IPS DF 19.7 (cell line): ENCODE measurements at places on chromosomes 16 and 17.

DNA sequence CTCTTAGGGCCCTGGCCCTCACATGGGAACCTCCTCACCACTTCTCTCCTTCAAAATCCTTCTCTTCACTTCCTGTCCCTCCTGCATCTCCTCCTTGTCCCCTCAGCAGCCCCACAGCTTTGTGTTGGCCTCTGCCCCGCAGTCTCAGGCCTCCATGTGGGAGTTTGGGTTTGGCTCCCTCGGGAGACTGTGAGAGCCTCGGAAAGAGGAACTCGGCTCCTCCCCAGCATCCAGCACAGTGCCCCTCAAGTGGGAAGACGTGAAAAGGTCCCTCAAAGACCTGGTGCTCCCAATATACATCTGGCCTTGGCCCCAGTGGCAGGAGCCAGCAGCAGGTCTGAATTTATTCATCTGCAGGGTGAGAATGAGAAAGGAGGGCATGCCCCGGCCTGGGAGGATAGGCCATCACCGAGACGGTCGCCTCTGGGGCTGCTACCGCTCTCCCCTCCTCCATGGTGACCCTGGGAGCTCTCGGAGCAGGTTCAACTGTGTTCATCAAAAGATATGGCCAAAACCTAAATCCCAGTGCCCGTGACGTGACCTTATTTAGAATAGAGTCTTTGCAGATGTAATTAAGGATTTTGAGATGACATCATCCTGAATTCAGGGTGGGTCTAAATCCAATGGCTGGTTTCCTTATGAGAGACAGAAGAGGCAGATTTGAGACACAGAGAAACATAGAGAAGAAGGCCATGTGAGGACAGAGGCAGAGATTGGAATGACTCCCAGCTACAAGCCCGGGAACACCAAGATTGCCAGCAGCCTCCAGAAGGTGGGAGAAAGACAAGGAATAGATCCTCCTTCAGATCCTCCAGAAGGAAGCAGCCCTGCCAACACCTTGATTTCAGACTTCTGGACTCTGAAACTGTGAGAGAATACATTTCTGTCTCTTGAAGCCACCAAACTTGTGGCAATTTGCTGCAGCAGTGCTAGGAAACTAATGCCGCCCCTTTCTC lies 135.1 kb downstream of the MRM1 start:
- no peak for DNase-seq

DNA sequence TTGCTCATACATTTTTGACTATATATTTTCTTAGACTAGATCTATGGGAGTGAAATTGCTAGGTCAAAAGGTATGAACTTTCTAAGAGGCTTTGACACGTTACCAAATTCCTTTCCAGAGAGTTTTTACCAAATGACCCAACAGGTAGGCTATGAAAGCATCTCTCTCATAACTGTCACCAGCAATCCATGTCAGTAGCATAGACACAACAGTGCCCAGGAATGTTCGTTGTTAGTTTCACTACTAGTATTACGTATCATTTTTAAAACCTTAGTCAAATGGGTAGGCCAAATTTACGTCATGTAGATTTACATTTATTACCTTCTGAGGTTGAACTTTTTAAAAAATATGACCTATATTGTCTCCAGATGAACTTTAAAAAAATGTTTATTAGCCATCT lies 66.8 kb downstream of the MARCHF10 start:
- DNase-seq, result no peak

DNA sequence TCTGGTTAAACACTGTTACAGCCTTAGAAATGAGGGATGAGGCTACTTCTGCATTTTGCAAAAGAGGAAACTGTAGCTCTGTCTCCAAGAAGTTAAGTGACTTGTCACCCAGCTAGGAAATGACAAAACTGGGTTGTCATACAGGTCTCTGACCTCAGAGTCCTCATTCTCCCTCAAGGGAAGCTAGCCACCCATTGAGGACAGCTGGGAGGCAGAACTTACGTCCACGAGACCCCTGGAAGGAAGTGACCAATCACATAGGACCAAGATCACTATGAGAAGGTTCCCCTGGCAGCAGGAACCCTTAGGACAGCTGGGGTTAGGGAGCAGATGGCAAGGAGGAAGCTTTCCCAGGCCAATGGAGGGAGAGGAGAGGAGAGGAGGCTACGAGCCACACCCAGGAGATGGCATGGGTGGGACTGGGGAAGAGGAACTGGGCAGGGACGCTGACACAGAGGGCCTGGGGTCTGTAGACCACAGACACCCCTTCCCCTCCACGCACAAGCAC lies 11.2 kb downstream of the METTL22 start:
- DNase-seq, result no peak

DNA sequence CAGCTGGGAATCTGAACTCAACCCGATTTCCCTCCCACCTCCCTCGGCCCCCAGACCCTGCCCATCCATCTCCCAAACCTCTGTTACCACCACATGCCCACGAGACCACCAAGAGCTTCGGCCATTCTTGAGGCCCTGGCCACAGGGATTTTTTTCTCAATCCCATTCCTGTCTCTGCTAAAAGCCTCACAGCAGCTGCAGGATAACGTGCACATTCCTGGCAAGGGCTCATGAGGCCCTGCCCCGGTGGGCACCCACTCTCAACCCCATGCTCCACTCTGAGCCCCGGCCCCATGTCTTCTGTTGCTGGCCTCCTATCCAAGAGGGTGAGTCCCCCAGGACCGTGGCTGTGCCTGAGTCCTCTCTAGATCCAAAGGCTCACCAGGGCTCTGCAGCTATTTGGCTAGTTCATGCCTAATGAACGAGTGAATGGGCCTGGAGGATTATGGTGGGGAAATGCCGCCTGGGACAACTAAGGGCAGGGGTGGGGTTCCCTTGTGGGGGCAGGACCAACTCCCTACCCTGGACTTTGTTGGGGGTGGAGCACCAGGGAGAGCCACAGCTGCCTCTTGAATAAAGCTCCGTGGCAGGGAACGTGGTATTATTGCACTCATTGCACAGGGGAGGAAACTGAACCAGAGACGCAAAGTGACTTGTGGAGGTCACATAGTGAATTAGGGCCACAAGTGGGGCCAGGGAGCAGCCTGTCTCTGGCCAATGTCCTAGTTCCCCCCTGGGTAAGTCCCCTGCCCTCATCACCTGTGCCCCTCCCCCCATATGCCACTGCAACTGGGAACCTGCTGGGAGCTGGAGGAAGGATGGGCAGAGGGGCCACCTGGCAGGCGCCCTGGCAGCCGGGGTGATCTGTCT lies 113.8 kb upstream of the SMURF2 start:
- DNase-seq, result no peak

DNA sequence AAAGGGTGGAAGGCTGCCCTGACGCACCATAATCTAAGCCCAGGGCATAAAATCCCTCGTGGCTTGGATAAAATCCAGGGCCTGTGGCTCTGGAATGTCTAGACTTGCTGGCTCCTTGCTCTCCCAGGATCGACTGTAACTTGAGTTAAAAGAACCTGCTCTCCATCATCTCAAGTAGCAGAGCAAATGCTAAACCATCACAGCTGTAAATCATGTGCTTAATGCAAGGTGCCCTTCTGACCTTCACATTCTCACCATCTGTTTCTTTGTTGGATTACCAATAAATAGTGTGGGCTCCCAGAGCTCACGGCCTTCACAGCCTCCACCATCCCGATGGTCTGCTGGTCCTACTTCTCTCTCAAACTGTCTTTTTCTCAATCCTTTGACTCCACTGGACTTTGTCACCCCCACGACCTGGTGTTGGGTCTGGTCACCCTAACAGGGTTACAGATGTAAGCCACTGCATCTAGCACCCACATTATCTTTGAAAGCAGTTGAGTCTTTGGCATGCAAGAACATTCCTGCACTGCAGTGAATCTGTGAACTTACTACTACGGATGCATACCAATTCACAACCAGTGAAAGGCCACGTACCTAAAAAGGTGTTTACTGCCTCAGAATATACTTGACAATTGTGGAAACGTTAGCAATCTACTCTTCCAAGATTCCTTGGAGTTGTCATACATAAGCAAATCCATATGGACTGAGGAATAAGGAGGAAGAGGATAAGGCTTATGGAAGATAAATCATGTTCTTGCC lies 15.3 kb downstream of the RSL1D1 start:
- DNase-seq, result no peak

DNA sequence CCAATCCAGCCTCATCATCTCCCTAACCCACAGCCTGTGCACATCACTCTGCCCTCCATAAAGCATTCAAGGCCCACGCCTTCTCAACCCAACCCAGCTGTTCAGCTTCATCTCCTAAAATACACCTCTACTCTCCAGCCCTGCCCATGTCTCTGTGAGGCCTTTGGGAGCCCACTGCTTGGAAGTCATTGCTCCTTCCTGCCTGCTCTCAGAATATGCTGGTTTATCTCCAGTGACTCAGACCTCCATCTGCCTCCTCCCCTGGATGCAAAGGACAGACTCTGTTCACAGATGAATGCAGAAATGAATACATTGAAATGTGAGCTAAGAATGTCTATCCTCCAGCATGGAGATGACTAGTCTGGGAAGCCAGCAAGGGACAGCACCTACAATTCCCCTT lies 19.0 kb downstream of the KCNG4 start:
- no peak for DNase-seq

- DNase-seq, result no peak
Observed at GRCh38 chr17:73562896-73563295, 81.3 kb downstream of the SDK2 start.

DNA sequence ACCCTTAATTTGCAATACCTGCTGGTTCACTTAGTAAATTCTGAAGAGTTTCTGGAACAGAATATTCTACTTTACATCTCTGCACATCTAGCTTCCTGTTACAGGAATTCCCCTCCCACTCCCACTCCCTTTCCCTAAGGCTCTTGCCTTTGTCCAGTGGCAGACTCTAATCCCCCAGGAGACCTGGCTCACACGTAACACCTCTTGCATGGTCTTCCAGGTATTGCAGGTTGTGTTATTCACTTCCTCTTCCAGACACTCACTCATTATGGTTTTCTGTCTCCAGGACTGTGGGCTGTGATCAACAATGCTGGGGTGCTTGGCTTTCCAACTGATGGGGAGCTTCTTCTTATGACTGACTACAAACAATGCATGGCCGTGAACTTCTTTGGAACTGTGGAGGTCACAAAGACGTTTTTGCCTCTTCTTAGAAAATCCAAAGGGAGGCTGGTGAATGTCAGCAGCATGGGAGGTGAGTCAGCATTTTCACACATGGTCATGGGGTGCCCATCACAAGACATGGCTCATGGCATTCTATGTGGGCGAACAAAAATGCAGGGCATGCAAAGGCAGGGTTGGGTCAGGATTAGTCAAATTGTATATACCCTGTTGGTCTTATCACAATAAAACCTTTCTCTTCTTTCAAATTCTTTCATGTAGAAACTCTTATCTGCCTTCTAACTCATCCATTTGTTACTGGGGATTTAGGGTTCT lies 35.8 kb downstream of the HSD17B2 start:
- DNase-seq, result no peak

GRCh38 chr16:4365014-4365406 lies 6.6 kb upstream of the VASN start:
- DNase-seq, result no peak

- no peak for DNase-seq
Observed at GRCh38 chr16:30628628-30629540, 18.7 kb upstream of the ZNF689 start.

DNA sequence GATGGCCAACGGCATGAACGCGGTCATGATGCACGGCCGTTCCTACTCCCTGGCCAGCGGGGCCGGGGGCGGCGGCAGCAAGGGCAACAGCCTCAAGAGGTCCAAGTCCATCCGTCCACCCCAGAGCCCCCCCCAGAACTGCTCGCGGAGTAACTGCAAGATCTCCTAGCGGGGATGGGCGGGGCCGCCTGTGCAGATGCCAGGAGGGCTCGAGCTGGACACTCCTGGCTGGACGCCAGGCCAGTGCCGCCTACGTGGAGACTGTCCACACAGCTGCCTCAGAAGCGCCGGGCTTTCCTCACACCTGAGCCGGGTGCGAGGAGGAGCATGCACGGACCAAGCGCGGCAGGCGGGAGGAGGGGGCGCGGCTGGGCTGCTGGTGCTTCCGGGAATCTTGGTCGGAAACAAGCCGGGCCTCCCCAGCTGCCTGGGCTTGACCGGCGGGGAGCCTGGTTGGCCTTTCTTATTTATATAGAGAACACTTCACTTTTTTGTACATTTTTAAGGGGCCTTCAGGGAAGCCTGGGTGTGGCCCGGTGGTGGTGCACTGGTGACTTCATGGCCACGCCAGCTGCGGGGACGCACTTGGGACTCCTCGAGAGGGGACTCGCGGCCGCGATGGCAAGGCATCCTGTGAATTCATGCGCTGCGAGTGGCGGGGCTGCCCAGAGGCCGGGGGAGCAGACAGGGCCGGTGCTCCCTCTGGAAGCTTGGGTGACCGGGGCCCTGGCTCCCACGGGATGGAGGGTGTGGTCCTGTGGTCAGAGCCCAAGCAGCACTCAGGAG lies 3.1 kb upstream of the WFIKKN1 start:
- DNase-seq, result no peak

DNA sequence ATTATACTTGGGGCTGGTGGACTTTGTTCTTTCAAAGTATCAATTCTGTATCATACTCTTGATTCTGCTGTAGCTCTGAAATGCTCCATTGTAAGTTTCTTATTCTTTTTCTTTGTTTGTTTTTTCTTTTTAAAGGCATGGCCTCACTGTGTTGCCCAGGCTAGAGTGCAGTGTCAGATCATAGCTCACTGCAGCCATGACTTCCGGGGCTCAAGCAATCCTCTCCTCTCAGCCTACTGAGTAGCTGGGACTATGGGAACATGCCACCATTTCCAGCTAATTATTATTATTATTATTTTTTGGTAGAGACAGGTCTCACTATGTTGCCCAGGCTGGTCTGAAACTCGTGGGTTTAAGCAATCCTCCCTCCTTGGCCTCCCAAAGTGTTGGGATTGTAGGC lies 38.9 kb upstream of the METTL9 start:
- DNase-seq, result no peak

DNA sequence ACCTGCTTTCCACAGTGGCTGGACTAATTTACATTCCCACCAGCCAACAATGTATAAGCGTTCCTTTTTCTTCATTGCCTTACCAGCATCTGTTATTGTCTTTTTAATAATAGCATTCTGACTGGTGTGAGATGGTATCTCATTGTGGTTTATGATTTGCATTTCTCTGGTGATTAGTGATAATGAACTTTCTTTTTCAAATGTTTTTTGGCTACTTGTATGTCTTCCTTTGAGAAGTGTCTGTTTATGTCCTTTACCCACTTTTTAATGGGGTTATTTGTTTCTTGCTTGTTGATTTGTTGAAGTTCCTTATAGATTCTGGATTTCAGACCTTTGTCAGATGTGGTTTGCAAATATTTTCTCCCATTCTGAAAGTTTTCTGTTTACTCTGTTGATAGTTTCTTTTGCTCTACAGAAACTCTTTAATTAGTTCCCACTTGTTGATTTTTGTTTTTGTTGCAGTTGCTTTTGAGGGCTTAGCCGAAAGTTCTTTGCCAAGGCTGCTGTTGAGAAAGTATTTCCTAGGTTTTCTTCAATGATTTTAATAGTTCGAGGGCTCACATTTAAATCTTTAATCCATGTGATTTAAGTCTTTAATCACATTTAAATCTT lies 26.8 kb downstream of the ITGAM start:
- DNase-seq, result no peak

GRCh38 chr16:52925143-52925542 lies 127.6 kb downstream of the CHD9NB start:
- DNase-seq, result no peak

GRCh38 chr17:72913142-72913682 lies 179.3 kb downstream of the SLC39A11 start:
- no peak for DNase-seq

GRCh38 chr16:52497067-52497816 lies 49.7 kb downstream of the TOX3 start:
- DNase-seq, result no peak
